ENCODE measurements at places on chromosomes 1 and 21.

DNA sequence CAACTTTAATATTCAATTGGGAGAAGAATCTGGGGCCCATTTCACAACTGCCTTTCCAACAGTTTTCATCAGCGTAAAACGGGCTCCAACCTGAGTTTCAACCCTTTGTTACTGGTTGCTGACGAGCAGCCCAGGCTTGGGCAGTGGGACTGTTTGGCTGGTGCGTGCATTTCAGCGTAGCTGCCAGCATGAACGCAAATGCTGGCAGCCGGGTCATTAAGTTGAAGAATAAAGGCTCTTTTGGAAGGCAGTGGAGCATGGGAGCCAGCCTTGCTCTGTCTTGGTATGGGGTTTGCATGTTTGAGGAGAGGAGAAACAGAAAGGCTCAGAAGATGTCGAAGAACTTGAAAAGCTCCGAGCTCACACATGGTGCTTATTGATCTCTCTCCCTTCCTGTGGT is 40.7 kb downstream of the WDR3 start:
- no peak for DNase-seq

DNA sequence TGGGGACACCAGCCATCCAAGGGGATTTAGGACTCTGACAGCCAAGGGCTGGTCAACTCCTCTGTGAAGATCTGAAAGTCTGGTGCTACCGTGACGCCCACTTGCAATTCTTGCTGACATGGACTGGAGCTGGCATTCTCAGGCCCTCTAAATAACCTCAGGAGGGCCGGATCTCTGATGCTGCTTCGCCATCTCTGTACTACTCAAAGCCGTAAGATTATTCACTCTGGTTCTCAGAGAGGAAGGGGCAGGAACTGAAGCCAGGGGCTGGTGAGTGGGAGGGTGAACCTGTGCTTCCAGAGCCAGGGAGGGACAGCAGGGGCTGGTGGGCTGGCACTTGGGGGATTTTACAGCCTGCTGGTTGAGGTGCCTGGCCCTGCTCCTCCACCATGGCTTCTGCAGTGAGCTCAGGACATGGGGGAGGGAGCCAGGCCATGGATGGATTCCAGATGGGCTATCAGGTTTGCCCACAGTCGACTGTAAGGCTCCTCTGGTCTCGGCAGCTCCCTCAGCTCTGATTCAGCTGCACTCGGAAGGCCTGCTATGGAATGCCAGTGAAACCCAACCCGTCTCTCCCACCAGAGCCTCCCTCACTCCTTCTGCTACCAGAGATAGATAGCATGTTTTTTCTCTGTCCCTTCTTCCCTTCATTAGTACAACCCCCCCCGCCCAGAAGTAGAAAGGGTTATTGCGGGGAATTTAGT is 84.5 kb downstream of the PLXNA2 start:
- no peak for DNase-seq

- DNase-seq, result no peak
Observed at GRCh38 chr1:183651612-183652011, 1.5 kb downstream of the APOBEC4 start.

DNA sequence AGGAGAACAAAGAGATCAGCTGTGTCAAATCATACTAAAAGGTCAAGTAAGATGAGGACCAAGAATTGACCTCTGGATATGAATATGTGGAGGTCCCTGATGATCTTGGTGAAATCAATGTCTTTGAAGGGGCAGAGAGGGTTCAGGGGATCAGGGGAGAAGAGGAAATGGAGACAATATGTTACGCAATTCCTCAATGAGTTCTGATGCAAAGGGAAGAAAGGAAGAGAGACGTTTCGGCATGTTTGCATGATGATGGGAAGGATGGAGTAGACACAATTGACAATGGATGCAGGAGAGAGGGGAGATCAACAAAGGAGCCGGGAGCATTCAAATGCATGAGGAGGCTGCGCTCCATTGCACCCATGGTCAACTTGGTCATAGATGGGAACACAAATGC is 36.0 kb upstream of the GUCA2B start:
- DNase-seq, result no peak

GRCh38 chr1:187763976-187764375 is 935.2 kb downstream of the PLA2G4A start:
- no peak for DNase-seq

DNA sequence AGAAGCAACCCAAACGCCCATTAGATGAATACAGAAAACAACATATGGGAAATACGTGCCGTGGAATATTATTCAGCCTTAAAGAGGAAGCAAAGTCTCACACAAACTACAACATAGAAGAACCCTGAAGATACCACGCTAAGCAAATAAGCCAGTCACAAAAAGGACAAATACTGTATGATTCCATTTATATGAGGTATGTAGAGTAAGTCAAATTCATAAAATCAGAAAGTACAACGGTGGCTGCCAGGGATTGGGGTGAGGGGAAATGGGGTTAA is 54.2 kb downstream of the SIPA1L2 start:
- DNase-seq, result no peak

- DNase-seq, result no peak
Observed at GRCh38 chr1:55800503-55800902, 585.3 kb upstream of the USP24 start.

- no peak for DNase-seq
Observed at GRCh38 chr1:22143065-22144033, at the start of gene WNT4. WNT4 (minus strand) TSS chr1:22143097; CDS start chr1:22142922, 175 bp downstream.

DNA sequence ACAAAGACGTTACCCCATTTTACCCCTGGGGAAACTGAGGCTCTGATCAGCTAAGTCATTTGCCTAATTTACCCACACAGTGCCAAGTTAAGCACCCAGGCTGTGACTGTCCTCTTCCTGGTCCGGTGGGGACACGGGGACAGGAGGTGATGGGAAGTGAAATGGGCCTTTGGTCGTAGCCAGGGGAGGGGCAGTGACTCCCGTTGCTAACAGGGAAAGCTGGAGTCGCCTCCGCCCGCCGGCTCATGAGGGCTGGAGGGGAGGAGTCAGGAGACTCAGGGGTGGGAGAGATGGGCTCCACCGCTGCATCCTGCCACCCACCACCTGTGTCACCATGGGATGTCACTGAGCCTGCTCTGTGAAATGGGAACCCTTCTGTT is 139.3 kb downstream of the PGBD5 start:
- no peak for DNase-seq

GRCh38 chr1:205600085-205600484 is 31.7 kb downstream of the ELK4 start:
- DNase-seq, result no peak

DNA sequence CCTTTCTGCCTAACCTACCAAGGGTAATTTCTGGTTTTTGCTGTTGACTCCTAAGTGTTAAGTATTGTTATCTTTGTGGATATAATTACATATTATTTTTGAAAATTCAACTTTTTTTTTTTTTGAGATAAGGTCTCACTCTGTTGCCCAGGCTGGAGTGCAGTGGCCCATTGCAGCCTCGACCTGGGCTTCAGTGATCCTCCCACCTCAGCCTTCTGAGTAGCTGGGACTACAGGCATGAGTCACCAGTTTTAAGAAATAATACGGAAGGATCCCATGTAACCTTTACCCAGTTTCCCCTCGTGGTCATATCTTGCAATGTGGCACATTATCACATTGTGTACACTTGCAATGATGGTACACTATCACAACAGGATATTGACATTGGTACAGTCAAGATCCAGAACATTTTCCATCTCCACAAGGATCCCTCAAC is 3.1 kb downstream of the CHD1L start:
- no peak for DNase-seq

DNA sequence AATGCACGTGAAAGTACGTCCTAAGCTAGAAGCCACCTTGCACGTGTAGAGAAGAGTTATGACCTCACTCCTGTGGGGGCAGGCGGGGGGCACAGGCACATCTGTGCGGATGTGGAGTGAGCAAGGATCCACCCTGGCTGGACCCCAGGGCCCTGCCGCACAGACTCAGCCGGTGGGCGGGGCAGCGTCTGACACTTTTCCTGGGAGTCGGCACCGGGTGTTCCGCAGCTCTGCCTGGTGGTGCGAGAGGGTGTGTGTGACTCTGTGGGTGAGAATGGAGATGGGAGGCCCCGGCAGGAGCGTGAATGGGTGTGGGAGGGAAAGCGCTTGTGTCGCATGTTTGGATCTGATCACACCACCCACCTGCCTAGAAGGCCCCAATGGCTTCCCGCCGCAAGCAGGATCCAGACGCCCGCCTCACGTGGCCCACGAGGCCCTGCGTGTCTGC is 29.5 kb downstream of the RAP1GAP start:
- DNase-seq, result no peak

GRCh38 chr1:2469103-2469940 is 6.8 kb upstream of the PLCH2 start:
- no peak for DNase-seq

DNA sequence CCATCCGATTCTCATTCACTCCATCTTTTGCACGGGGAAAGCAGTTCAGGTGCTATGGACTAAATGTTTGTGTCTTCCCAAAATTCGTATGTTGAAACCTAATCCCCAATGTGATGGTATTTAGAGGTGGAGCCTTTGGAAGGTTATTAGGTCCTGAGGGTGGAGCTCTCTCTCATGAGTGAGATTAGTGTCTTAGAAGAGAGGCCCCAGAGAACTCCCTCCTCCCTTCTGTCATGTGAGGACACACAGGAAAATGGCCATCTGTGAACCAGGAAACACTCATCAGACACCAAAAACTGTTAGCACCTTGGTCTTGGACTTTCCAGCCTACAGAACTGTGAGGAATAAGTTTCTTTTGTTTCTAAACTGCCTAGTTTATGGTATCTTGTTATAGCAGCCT is 15.8 kb upstream of the CCDC190 start:
- no peak for DNase-seq

- DNase-seq, result no peak
Observed at GRCh38 chr1:26027716-26028489, 6.3 kb downstream of the EXTL1 start.

- no peak for DNase-seq
Observed at GRCh38 chr1:244089561-244089960, 38.5 kb downstream of the ZBTB18 start.

GRCh38 chr1:203813581-203814341 is 18.3 kb downstream of the ZBED6 start:
- DNase-seq, result no peak

GRCh38 chr1:45306319-45306718 is 20.4 kb upstream of the HPDL start:
- peak; percentile 69 for DNase-seq

DNA sequence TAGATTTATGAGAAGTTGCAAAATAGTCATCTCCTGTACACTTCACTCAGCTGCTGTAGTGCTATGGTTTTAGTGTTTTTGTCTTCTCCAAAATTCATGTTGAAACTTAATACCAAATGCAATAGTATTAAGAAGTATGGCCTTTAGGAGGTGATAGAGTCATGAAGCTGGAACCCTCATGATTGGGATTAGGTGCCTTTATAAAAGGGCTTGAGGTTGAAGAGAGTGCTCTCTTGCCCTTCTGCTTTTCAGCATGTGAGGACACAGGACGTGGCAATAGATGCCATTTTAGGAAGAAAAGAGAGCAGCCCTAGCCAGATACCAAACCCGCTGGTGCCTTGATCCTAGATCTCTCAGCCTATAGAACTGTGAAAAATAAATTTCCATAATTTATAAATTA is 87.6 kb downstream of the CTH start:
- no peak for DNase-seq

DNA sequence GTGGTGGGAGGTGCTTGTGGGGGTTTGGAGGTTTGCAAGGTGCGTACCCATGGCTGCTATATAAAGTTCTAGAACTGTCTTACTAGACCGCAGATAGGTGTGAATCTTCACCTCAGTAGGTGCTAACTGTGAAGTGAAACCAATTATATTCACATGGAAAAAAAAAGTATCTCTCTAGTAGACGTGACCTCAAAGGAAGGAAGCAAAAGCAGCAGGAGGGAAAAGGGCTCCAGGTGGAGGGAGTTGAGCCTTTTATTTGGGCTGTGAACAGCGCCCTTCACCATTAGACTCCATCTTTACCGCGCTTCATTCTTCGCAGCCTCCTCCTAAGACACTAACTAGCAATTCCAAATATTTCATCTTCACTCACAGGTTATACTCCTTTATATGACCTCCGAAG is 129.8 kb downstream of the TBX19 start:
- DNase-seq, result no peak

DNA sequence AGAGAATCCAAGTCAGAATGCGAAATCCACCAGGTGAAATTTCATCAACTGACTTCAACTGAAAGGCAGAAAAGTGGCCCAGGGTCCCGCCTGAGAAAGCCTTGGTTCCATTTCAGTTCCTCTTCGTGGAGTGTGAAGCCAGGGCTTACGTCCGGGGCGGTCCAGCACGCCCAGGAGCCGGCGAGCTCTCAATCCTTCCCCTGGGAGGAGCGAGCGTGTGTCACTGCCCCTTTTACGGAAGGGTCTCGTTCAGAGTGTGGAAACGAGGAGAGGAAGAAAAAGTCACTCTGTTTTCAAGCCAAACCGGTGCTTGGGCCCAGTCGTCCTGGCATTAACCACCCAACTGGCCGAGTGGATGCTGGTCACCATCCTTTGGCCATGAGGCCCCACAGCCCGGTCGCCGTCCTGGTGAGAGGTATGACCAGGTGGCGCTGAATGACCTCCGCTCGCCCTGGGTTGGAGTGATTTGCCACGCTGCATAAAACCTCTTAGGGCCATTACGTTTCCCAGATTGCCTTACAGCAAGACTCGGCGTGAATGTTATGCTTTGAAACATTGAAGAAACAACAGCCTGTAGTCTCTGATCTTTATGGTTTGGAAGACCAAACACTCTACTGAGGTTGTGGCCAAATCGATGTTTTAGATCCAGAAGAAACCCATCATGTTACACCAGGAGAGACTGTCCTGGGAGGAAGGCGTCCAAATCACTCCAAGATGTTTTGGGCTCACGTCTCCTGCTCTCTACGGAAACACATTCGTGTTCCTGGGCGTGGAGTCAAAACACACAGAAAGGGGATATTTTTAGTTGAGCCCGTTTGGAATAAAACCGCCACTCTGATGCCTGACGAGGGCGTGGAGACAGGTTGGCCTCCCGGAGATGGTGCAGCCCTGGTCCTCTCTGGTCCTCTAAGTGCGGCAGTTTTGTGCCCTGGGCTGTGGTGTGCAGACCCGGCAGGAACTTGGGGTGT is 93.6 kb upstream of the ACTRT2 start:
- DNase-seq, result no peak

DNA sequence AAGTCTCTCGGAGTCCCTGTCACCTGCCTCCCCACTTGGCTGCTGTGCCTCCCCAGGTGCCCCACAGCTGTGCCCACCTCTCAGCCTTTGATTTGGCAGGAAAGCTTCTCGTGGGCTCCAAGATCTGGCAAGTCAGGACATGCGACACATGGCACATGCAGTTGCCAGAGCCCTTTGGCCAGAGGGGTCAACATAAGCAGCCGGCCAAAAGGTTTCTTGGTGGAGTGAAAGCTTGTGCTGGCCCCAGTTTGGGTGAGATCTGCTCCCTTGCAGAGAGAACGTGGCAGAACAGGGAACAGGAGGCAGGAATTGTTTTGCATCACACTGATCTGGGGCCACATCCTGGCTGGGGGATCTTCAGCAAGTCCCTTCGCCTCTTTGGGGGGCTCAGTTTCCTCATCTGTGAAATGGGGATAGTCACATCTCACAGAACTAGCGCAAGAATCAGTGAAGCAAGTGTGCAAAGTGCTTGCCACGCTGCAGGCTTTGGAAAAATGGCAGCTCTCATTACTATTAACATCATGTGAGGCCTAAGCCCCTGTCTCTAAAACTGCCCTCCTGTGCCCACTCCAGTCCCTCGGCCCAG is 232.6 kb downstream of the TRABD2B start:
- DNase-seq, result no peak
